ENCODE measurements at places on chromosomes 2 and 18. TPM values are rescaled to one million over a fixed set of nuclear protein-coding genes. Genes with fewer than 3 reads are reported as not detected.

DNA sequence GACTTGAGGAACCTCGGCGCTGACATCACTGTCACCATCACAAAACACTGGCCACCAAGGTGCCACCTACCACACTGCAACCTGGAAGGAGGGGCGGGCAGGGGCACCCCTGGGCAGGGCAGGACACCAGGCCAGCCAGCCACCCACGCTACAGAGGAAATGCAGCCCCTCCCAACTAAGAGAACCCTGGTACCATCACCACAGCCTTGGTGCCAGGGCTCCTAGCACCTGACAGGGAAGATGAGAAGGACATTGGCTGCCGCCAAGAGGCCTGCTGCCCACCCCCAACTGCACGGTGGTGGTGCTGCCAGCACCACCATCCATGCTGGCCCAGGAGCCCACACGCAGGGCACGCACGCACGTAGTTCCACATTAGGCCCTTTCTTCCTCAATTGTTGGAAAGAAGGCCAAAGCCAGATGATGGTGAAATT is 88.7 kb downstream of the HDAC4 start:
- peak; percentile 49 for DNase-seq

- no peak for DNase-seq
Measured at GRCh38 chr2:210626849-210627248, 70.5 kb downstream of the CPS1 start.

DNA sequence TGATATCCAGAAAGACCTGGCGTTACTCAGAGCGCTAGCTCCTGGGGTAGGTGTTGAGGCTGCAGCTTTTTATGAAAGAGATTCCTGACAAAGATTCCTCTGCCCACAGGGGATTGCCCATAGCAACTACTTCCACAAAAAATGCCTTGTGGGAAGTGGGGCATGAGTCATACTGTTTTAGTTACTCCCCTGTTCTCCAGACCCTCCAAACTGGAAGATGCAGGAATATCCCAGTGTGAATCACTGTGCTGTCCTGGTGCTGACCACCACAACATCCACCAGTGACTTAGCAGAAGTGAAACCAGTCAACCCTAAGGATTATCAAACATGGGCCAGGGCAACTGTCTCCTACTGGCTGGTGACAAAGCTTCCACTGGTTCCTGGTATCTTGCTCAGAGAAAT is 61.8 kb downstream of the CDH2 start:
- no peak for DNase-seq

GRCh38 chr2:137879121-137879520 is 85.2 kb upstream of the HNMT start:
- no peak for DNase-seq

GRCh38 chr2:18149660-18150246 is 271.3 kb downstream of the KCNS3 start:
- DNase-seq = no peak

Gene ST6GAL2
- total RNA-seq = 18.7 TPM

Measured in type B pancreatic cell (in vitro differentiated cells).